ENCODE measurements at places on chromosomes 4 and X.

- DNase-seq: no peak
Measured at GRCh38 chr4:139841464-139842195, 176.0 kb downstream of the MGST2 start.

DNA sequence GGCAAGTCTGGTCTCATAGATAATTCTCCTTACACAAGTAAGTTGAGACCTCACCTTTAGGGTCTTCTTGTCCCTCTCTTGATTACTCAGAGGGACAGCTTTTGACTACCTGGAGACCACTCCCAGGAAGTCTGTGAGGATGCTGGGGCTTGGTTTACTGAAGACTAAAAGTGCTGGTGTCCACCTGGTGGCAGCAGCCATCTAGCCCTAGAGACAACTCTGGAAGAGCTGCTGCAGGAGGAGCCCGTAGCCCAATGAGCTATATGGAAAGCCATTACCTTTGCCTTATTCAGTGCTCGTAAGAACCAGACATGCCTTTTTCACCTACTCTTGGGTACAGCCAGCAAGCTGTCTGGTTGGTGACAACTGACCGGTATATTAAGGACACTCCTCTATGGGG is 7.3 kb downstream of the FGFBP2 start:
- no peak for DNase-seq

DNA sequence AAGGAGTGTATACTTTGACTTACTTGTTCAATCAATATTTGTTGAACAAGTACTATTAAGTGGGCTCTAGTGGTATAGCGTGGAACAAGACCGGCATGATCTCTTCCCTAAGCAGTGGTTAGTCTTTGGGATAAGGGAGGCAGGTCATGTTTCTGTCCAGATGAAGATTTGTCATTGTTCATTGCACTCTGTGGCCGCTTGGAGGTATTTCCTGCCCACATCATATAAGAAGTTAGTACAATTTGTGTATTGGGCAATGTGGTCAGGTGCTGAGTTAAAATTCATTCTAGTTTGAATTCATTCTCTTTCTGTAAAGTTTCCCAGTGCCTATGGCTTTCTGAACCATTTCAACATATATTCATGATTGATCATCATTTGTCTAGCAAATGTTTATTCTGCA is 101.1 kb upstream of the SHISA3 start:
- no peak for DNase-seq

DNA sequence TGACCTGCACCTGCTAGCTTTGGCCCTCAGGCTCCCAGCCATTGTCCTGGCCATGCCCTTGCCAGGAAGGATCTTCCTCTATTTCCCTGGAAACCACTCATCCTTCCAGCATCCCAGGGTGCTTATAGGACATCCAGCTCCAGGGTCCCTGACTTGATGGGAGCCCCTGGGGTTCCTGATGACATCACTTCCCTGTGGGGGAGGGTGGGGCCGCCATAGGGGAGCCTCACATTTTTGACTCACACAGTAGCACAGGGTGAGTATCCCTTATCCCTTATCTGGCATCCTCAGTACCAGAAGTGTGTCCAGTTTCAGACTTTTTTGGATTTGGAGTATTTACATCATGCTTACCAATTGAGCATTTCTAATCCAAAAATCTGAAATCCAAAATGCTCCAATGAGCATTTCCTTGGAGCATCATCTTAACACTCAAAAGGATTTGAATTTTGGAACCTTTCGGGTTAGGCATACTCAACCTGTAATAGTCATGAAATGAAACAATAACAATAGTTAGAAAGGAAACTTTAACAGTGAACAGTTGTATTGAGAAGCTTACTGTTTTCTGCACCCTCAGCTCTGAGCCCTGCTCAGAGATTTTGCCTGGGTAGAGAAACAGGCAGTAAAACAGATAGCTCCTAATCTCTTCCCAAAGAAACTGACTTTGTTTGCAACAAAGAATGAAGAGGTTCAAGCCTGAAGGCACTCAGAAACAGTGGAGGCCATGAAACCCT is 22.1 kb downstream of the TNIP2 start:
- DNase-seq: no peak

GRCh38 chrX:4547213-4547836 is 833.9 kb upstream of the PRKX start:
- DNase-seq: no peak
